ENCODE measurements at places on chromosomes 7 and 10.
A peak's percentile ranks its signal among the peaks of the same experiment; 100 is the strongest.

DNA sequence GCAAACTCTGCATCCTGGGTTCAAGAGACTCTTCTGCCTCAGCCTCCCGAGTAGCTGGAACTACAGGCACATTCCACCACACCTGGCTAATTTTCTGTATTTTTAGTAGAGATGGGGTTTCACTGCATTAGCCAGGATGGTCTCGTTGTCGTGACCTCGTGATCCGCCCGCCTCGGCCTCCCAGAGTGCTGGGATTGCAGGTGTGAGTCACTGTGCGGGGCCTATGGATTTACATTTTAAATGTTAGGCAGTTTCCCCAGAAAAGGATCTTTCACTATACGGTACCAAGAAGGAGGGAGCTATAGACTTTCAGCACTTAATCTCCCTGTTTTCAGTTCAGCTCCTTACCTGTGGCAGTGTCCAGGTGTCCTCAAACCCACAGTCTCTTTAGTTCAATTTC, 50.8 kb downstream of the SIRT1 start:
- DNase-seq = no peak

GRCh38 chr7:73870041-73870492, 9.1 kb downstream of the TMEM270 start:
- DNase-seq = no peak

DNA sequence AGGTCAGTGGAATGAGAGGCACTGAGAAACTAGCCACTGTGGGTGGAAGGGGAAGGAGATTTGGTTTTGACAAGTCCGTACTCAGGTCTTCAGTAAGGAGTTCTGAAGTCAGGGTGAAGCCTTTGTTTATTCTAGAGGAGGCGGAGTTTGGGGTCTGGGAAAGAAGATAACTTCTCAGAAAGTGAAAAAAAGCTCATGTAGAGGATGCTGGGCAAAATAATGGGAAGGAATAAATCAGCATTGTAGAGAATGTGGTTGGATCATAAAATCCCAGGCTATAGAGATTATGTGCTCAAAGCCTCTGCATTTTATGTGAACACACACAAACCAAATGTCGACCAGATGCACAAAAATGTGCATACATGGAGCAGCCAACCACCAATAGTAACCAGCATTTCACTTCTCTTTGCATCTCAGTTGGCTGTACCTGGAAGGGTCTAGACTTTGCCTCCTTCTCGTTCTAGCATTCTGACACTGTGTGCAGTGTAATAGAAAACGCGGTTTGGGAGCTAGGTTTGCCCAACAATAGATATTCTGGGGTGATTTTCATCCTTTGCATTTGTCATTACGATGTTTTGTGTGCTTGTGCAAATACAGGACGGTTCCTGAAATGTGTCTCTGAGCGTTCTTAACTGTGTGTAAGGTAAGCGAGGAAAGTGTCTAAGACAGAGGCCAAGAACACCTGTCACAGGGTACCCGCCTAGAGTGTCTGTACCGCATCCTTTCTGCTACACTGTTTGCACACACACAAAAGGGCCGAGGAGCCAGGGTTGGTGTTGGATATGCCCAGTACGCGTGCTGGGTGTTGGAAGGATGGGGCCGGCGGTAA, 603 bp upstream of the HECW1 start:
- DNase-seq = peak; percentile 35

DNA sequence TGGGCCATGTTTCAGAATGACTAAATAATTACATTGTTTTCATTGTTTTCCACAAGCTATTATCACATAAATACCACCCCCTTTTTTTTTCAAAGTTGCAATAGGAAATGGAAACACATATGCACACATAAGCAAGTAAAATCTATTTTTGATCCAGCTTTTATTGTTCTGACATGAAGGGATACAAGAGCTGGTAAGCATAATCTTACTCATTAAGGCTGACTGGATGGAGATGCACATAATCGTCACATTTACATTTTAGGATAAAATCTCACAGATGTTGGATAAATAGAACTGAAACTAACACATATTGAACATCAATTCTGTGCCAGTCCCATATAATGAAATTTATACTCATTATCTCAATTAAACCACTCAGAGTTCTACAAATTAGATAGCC, 84.5 kb upstream of the CHRM2 start:
- no peak for DNase-seq

- peak; percentile 52 for DNase-seq
Observed at GRCh38 chr7:101602484-101603241, 26.4 kb downstream of the MYL10 start.

DNA sequence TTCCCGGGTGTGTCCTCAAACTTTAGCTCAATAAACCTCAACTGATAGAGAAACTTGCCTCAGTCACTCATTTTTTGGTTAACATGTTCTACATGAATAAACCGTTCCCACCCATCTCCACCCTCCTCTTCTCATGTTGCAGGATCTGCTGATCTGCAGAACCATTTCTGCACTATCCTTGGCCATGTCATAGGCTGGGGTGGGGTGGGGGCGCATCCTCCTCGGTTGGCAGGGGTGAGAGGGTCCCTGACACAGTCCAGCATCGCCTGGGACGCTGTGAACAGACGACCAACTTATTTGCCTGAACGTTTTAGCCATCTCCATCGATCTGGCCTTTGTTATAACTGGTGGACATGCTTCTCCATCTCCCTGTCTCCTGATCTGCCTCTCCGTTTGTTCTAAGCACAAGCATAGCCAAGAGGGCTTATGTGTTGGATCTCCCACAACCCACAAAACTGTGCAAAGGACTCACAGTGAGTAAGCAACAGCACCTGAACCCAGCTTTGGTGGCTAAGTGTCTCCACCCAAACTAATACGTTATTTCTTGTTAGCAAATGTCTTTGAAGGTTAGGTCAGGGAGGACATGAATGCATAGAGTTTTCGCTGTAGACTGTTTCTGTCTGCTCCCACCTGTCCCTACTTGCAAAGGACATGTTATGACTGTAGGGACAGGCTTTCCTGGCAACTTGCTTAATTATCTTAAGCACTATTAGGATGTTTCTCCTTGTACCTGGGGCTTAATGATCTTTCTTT, 51.7 kb downstream of the PRKCQ start:
- no peak for DNase-seq

DNA sequence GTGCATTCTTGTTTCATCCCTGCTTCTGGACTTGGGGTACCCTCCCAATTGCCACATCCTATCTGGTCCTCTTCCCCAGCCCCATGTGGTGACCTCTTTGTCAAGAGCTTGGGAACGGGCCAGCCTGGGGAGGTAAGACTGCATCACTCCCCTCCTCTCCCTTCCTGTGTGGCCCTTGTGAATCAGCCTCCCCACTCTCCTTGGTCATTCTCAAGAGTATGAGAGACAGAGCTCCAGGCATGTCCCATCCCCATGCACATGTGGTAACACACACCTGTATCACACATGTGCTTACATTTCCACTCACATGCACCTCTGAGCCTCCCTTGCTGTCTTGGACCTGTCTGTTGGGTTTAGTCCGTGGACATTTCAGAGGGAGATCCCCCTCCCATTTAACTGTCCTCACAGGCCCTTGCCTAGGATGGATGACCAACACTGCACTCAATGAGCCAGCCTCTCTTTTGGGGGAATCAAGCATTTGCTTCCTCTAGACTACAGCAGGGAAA, 2.6 kb downstream of the MRPL43 start:
- DNase-seq = no peak

- no peak for DNase-seq
Observed at GRCh38 chr7:21028186-21028585, 241.5 kb upstream of the SP8 start.

GRCh38 chr7:945147-945555, 9.3 kb downstream of the ADAP1 start:
- DNase-seq = no peak

DNA sequence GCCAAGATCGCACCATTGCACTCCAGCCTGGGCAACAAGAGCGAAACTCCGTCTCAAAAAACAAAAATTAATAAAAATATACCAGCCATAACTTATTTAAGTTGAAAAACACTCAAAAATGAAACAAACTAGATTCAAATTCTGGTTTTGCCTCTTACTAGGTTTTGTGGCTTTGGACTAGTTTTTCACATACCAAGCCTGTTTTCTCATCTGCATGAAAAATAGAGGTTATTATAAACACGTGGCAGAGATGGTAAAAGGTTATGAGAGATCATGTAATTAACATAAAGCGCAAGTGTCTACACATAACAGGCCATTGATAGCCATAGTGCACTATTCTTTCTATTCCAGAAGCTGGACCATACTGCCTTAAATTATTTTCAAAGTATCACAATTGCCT, 35.5 kb upstream of the CABCOCO1 start:
- no peak for DNase-seq

DNA sequence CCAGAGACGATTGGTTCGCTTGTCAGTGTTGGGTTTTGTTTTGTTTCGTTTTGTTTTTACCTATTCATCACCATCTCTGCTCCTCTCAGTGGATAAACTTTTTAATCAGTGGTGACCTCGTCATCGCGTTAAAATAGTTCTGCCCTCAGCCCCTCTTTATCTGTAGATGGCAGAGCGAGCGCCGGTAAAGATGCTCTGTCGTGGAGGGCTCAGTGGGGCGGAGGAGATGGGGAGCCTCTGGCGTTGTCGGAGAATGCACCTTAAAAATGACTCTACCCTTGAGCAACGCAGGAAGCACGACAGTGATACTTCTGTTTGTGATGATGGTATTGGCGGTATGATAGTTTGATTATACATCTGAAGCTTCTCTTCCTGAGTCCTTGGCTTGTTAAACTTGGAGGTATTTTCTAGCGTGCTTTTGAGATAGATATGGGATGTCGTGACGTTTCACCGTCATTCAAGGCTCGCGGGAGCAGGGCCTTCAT, 554 bp downstream of the CSGALNACT2 start:
- DNase-seq = no peak

DNA sequence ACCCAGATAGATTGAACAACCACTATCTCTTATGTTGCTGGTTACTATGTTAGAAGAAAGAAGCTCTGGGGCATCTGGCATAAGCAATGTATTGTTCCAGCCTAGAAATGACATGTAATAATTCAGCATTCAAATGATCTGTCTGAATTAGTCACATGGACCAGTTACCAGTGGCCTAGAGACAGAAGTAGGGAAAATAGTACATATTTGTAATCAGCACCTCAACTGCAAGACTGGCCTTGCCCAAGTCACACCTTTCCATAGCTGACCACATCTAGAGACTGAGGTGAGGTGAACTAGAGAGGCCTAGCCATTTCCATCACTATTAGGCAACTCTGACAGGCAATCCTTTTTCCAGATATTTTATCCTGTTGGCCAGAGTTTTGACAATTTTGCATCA, 315.6 kb upstream of the KCND2 start:
- DNase-seq = no peak

DNA sequence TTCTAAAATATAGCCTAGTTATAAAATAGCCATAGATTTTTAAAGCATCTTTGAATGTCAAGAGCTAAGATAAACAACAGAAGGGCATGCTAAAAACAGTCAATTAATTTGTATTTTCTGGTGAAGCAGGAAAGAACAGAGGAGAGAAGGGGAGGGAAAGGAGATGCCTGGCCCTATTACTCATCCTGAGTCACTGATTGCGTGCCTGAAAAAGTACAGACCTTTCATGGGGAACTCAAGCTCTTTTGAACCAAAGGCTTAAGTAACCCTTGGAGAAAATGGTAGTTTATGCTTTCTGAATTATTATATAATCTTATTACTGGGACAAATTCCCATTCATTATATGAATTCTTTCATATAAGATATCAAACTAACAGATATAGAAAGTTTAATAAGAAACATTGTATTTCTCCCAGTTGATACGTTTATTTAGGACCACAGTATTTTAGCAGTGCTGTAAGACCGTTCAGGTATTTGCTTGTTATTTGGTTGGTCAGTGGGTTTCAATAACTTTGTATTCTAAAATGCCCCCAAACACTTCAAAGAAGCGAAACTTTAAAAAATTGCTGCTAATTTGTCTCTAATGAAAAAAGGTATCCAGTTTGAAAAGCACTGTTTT, 151.3 kb downstream of the HGF start:
- DNase-seq = no peak

GRCh38 chr7:35379481-35379880, 125.6 kb upstream of the TBX20 start:
- DNase-seq = peak; percentile 1

DNA sequence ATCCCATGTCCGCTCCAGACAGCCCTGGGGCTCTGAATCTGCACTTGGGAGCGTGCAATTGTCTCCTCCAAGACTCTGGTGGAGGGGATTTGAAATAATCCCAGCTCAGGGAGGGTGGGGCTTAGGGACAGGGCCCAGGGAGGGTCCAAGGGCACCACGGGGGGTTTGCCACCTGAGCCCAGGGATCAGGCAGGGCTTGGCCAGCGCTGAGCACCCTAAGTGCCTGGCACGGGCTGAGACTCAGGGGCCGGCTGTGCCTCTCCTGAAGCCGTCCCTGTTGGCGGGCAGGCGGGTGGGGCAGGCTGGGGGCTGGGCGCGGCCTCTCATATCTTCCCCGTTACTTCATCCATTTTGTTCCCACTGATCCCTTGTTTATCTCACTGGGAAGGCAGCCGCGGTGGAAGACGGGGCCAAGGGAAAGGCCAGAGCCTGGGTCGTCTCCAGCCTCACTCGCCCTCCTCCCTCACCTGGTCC, 41.8 kb upstream of the ELN start:
- no peak for DNase-seq

GRCh38 chr7:158861004-158861787, 4.8 kb downstream of the DYNC2I1 start:
- no peak for DNase-seq

GRCh38 chr10:17166699-17167098, 34.8 kb downstream of the TRDMT1 start:
- no peak for DNase-seq

GRCh38 chr7:20157456-20157855, 59.7 kb downstream of the MACC1 start:
- no peak for DNase-seq

GRCh38 chr7:124779620-124780019, 14.0 kb upstream of the GPR37 start:
- DNase-seq = no peak

- no peak for DNase-seq
Observed at GRCh38 chr7:26340476-26341018, 48.9 kb downstream of the SNX10 start.

- no peak for DNase-seq
Observed at GRCh38 chr10:73261362-73261995, 9.0 kb upstream of the MRPS16 start.

DNA sequence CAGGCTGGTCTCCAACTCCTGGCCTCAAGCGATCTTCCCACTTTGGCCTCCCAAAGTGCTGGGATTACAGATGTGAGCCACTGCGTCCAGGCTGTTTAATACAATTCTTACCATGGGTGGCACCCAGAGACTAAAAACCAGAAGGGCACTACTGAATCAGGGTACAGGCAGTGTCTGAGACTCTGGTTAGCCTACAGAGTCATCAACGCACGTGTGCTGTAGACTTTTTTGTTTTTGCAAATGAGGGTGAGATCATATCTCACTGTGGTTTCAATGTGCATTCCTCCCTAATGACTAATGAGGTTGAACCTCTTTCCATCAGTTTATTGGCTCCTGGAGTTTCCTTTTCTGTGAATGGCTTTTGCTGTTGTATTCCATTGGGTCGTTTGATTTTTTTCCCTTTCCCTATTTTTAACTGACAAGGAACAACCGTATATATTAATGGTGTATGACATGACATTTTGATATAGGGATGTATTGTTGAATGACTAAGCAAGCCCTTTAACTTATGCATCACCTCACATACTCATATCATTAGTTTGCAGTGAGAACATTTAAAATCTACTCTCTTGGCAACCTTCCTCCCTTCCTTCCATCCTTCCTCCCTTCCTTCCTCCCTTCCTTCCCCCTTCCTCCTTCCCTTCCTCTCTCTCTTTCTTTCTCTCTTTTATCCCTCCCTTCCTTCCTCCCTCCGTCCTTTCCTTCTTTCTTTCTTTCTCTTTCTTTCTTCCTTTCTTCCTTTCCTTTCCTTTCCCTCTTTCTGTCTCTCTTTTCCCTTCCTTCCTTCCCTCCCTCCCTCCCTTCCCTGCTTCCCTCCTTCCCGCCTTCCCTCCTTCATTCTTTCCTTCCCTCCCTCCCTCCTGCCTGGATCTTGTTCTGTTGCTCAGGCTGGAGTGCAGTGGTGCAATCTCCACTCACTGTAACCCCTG, 9.3 kb upstream of the TMEM270 start:
- DNase-seq = no peak

Data from hippocampal formation (tissue), 2 donors.